Stimulated activated CD8-positive, alpha-beta memory T cell treated with anti-CD3 and anti-CD28 coated beads, Interleukin-2, amount 100 ng/mL, for 1 hour (primary cell): ENCODE measurements at places on chromosomes 7 and 10.

- no peak for DNase-seq
Observed at GRCh38 chr10:117544711-117545140, 2.2 kb downstream of the EMX2 start.

GRCh38 chr7:37089972-37090371 lies 358.7 kb downstream of the ELMO1 start:
- no peak for DNase-seq

- no peak for DNase-seq
Observed at GRCh38 chr10:61503051-61503450, 49.9 kb upstream of the TMEM26 start.

DNA sequence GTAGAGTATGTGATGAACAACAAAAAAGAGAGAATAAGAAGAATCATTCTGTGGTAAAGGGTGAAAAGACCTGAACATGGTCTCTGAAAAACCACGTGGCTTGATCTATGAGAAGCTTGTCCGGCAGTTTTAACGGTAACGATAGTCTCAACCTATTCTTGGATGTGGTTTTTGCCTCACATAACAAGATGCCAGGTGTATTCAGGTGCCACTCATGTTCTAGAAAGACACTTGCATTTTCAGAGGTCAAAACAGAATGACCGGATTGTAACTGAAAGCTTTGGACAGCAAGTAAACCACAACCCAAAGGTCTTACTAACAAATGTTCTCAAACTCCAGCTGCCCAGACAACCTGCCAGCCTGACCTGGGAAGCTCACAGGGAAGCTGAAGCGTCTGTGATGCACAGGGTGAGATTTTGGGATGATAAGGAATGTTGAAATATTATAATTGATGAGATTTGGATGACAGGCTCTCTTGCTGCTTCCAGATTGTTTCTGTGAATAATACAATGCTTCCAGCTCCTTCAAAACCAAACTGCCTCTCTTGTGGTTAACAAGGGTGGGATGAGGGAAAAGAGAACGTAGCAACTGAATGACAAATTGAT lies 137.4 kb upstream of the GRB10 start:
- DNase-seq: no peak
